ENCODE measurements at places on chromosomes 2 and 18.

DNA sequence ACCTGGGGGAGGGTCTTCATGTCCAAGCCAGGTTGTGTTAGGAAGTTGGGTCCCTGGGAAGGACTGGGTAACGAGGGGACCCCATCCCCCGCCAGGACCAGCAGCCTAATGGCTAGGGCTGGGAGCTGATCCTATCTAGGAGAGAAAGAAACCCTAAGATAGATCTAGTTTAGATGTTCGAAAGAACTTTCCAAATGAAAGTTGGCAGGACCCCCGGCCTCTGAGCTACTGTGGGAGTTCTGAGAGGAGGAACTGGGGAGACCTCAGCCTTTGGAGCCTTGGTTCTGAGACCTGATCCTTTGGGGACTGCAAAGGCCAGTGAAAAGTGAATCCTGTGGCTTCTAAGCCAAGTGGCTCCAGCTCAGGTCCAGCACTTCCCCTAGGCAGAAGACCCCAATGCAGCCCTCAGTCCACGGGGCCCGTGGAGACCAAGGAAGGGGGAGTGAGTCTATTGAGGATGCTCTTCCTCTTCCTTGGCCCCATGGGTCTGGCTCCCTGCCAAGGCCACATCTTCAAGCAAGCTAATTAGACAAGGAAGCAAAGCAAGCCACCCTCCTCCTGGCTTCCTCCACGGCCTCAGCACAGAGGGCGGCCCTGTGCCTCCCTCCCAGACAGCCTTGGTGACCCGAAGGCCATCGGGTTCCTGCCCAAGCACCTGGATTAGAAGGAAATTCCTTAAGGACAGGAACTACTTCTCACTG, 23.5 kb downstream of the CCT7 start:
- DNase-seq, result no peak

- no peak for DNase-seq
These were observed 160.2 kb upstream of the CCDC150 start for GRCh38 chr2:196479350-196479749.

DNA sequence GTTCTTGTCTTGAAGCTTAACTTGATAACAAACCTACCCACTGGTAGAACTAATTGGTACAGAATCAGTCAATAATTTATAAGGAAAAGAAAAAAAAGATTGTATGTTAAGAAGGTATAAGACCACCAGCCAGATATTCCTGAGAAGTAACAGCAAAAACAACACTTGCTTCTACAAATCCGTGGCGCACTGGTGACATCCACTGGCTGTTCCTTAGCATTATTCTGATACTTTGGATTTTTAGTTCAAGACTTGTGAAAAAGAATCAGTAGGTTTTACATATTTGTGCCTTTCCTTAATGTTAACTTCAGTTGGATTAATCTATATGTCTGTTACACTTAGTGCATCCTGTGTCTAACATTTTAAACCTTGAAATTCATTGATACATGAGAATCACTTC, 141.8 kb downstream of the GRB14 start:
- no peak for DNase-seq

DNA sequence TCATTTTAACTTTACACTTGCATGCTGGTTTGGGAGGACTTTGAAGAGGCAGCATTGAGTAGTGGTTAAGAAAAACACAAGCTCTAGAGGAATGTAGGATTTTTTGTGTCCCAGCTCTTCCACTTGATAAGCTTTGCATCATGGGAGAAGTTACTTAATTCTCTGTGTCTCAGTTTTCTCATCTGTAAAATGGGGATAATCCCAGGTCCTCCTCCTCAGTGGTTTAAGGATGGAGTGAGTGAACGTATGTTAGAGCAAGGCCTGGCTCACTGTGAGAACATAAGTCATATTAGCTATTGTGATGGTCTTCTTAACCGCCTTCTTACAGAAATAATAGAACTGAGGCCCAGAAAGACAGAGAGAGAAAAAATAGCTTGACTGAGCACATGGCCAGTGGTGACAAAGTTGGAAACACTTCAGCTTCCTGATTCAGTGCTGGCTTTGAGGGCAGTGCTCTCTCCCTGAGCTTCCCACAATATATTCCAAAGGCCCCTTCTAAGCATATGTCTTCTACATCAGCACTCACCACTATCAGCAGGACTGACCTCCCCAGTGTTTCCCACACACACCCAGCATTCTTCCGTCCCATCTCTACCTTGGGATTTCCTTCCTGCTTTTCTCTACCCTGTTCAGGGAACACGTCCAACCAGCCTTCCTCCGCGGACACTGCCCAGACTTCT, 214.9 kb upstream of the TNP1 start:
- DNase-seq, result no peak

DNA sequence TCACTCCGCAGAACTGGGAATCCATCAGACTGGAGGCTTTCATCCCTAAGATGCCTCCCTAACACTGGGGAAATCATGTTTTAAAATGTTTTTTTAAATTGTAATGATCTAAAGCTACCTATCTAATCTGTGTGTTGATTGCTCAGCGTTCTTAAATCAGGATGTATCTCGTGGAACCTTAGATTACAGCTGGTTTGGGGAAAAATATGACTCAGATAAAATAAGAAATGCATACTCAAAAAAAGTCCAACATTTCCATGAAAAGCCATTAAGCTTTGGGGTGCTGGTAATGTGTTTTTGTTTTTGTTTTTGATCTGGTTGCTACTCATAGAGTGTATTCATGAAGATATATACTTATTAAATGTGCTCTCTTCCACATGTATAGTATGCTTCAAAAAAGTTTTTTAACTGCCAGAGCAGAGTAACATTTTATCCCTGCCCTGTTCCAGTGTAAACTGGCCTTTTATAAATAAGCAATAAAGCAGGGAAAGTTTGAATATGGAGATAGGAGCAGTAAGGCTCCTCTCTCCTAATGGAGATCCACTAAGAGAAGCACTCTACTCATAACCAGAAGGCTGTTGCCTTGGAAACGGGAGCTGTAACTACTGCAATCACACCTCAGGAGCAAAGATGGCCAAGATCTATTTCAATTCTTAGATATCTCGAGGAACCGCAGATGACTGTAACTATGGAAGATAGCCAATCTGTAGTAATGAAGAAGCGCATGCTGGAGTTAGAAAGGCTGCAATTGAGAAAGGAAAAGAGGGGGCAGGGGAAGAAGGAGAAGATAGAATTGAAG, 41.6 kb downstream of the ANKRD44 start:
- no peak for DNase-seq

GRCh38 chr2:76667821-76668271, 854.3 kb downstream of the LRRTM4 start:
- no peak for DNase-seq

DNA sequence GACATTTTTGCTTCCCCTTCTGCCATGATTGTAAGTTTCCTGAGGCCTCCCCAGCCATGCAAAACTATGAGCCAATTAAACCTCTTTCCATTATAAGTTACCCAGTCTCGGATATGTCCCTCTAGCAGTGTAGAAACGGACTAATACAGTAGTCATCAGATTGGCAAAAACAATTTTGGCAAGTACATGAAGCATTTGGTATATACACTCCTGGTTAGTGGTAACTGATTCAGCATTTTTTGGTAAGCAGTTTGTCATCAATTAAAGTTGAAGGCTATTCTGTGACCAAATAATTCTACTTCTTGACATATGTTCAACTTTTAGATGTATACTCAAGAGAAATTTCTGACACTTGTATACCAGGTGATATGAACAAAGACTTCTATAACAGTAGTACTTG, 190.5 kb upstream of the STON1 start:
- DNase-seq, result no peak

GRCh38 chr2:227461811-227462461, 10.0 kb upstream of the AGFG1 start:
- no peak for DNase-seq
